ENCODE measurements at places on chromosomes 16 and 17. TPM values are rescaled to one million over a fixed set of nuclear protein-coding genes. Genes with fewer than 3 reads are reported as not detected.

DNA sequence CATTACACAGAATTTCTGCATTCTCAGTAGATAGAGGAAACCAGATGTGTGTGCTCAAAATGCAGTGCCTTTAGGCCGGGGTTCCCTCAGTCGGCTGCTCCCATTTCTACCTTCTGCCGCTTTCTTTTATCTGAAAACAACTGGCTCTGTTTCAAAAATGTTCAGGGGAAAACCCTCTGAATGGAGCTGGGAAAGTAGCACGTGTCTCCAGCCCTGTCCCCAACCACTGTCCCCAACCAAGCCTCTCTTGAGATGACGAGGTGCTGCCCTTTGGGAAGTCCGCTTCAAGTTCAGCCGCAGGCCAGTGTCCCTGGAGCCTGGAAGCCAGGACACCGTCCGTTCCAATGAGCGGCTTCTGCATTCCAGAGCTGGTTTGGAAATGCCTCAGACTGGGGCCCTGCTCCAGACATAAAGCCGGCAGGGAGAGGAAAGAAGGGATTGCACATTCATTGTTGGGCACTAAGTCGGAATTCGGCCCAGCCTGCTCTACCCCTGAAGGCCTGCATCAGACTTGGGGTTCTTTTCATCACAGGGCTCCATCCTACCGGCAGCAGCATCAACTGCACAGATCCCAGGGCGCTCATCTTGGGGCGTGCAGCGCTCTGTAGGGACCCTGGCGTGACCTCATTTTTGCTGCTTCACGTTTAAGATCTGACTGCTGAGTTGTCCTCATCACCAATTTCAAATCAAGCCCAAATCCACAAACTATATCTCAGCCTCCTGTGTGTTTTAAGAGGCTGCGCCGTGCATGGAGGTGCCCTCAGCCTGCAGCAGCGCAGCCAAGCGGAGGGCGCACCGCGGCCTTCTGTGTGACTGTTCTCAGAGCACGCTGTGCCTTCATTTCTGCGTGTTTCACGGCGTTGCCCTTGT lies 111.3 kb downstream of the BANP start:
- peak overlapping the region; percentile 62 for H3K27ac ChIP-seq
- H3K4me3 ChIP-seq = no peak overlapping the region
- peaks cover 1% of the 10 kb centered on the region for H3K4me1 ChIP-seq
- DNase-seq = no peak

GRCh38 chr17:17043461-17044271 lies 1.4 kb downstream of the MPRIP start:
- H3K4me1 ChIP-seq = peaks cover 32% of the 10 kb centered on the region
- peak overlapping the region; percentile 96 for H3K27ac ChIP-seq
- no peak for DNase-seq
- H3K4me3 ChIP-seq = peak overlapping the region; percentile 94
- peaks cover 5% of the 10 kb centered on the region for H3K27me3 ChIP-seq

GRCh38 chr17:40268141-40268712 lies 19.5 kb upstream of the CDC6 start:
- H3K36me3 ChIP-seq = peaks cover 10% of the 10 kb centered on the region
- no peaks in the 10 kb centered on the region for H3K27me3 ChIP-seq
- peaks cover 4% of the 10 kb centered on the region for H3K4me1 ChIP-seq
- no peak for DNase-seq
- peak overlapping the region; percentile 80 for H3K27ac ChIP-seq

GRCh38 chr17:81154961-81155360 lies 10.3 kb upstream of the PVALEF start:
- H3K4me1 ChIP-seq = no peaks in the 10 kb centered on the region
- H3K27me3 ChIP-seq = no peaks in the 10 kb centered on the region
- no peak overlapping the region for H3K4me3 ChIP-seq
- H3K36me3 ChIP-seq = no peaks in the 10 kb centered on the region
- H3K27ac ChIP-seq = no peak overlapping the region
- no peak for DNase-seq

DNA sequence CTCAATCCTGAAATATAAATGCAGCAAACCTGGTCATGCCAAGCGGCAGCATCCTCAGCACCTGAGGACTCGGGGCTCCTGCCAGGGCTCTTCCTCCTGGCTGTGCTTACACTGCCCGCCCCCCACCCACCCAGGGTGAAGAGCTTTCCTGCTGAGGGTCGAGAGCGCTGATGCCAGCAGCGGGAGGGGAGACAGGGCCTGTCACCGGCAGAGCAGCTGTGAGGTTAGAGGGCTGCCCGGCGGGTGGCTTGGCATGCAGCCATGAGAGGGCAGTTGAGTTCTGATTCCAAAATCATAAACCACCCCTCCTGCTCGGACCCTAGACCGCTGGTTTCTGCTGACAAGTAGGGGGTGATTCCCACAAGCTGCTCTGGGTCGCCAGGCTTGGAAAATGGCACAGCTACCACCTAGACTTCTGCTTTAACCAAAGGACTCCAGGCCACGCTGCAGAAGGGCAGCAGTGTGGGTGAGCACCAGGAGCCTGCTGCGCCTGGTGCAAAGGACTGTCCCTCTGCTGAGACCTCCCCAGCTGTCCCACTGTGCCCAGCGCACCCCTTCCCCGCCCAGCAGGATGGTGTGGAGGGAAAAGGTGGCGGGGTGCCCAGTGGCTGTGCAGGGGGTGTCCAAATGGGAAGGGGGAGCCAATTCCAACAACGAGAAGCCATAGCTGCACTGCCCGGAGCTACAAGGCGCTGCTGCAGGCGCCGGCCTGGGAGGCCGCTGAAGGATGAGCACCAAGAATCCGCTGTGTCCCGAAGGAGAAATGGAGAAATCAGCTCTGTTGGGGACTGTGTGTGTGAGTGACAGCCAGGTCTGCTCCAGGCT lies 26.6 kb downstream of the MXRA7 start:
- H3K27me3 ChIP-seq = no peaks in the 10 kb centered on the region
- H3K36me3 ChIP-seq = peaks cover 10% of the 10 kb centered on the region
- H3K27ac ChIP-seq = no peak overlapping the region

TEDC2 gene
- 32.2 TPM for total RNA-seq

CES1 gene
- not detected for total RNA-seq

MARVELD3 gene
- 33.7 TPM for total RNA-seq

E4F1 gene
- 30.9 TPM for total RNA-seq
